ENCODE measurements at places on chromosomes 7 and 10.

DNA sequence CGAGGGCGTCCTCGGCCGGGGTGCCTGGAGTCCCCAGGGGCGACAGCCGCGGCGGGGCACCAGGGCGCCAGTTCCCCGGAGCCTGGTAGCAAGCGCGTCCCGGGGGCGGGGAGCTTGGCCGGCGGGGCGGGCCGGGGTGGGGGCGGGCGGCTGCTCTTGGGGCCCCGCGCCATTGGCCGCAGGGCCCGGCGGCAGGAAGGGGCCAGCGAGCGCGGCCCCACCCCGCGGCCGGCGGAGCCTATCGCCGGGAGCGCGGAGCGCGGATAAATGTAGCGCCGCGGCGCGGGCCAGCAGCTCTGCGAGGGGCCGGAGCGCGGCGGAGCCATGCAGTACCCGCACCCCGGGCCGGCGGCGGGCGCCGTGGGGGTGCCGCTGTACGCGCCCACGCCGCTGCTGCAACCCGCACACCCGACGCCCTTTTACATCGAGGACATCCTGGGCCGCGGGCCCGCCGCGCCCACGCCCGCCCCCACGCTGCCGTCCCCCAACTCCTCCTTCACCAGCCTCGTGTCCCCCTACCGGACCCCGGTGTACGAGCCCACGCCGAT, at the start of gene HHEX:
TSS of gene HHEX (plus strand) at position 293 of the 548 bp plus-strand sequence. CDS start at position 325, 32 bp downstream.
- no peak for DNase-seq

DNA sequence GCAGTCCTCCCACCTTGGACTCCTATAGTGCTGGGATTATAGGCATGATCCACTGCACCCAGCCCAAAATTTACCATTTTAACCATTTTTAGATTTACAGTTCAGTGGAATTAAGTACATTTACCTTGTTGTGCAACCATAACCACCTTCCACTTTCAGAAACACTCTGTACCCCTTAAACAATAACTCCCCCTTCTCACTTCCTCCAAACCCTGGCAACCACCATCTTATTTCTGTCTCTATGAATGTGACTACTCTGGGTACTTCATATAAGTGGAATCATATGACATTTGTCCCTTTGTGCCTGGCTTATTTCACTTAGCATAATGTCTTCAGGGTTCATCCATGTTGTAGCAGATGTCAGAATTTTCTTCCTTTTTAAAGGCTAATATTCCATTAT, 33.6 kb downstream of the SUFU start:
- no peak for DNase-seq

- DNase-seq: no peak
Measured at GRCh38 chr7:15848901-15849300, 162.4 kb upstream of the MEOX2 start.

DNA sequence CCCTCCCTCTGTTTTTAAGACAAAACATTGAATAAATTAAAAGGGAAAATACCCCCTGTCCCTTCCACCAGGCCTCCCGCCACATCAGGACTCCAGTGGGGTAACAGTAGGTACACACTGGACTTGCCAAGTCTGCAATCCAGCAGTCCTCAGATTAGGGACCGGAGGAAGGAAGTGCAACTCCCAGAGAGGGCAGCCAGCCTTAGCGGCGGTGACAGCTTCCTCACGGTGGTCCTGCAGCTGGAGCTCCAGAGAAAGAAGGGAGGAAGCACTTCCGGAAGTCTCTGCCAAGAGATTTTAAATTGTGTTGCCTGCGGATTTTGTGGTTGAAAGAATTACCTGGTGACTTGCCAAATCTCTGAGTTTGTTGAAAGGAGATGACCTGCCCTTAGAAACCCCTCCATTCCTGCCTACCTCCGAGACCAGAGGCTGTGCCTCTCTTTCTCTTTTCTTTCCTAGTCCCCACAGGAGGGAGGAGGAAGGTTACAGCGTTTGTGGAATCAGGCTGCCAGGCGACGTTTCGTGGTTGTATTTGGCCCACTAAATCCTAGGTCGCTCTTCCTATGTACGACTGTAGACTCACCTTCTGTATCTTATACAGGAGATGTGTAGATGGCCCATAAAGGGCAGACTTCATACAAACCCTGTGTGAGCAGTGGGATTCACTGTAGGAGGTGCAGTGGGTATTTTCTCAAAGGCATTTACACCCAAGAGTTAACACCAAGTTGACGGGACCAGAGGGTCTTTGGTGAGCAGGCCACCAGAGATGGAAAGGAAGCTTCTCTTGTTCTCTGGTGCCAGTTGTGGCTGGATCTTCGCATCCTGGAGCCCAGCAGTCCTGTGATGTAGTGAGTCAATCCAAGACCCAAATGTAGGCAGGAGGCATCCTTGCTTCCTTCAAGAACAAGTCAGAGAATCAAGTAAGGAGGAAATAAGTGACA, 77.9 kb downstream of the INSIG1 start:
- no peak for DNase-seq

GRCh38 chr7:132347123-132347522, 229.1 kb downstream of the PLXNA4 start:
- DNase-seq: no peak

- DNase-seq: peak; percentile 55
Measured at GRCh38 chr7:81638198-81638597, 131.6 kb downstream of the HGF start.

DNA sequence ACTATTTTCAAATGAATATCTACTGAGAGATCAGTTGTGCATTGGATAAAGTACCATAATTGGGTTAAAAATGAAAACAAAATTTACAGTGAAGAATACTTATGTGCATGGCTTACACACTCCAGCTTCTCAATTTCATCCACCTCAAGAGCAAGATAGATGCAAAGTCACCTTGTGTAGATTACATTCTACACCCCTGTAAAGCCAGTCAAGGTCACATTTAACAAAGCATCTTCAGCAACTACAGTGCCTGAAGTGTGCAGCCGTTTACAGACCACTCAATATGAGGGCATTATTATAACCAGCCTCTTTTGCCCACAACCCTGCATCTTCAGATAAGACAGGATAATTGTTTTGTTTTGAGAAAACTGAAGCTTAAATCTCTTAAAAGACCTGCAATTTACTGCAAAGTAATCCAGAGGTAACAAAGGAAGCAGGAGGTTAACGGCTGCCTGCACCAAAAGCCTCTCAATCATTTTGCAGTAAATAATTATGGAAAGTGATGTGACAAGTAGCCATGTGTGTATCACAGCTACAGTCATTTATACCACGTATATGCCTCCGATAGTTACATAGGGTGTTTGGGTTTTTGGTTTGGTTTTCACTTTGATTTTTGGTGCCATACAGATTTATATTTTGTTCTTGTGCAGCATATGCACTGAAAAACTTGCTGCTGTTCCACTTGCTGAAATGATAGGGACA, 4.9 kb downstream of the PURB start:
- DNase-seq: no peak

DNA sequence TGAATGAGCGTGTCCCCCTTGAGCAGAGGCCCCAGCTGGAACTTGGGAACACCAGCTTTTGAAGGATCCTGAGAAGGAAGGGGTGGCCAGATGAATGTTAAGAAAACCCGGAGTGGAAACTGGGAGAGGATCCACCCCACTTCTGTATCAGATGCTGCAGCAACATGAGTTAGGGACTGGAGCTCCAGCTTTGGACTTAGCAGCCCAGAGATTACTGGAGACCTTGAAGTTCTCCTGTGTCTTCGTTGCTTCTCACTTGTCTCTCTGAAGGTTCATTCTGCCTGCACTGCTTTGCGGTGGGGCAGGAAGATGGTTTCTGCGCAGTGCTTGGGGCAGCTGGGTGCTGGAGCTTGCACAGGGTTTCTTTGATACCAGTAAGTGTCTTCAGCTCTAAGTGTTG, 9.3 kb downstream of the TMEM248 start:
- no peak for DNase-seq

DNA sequence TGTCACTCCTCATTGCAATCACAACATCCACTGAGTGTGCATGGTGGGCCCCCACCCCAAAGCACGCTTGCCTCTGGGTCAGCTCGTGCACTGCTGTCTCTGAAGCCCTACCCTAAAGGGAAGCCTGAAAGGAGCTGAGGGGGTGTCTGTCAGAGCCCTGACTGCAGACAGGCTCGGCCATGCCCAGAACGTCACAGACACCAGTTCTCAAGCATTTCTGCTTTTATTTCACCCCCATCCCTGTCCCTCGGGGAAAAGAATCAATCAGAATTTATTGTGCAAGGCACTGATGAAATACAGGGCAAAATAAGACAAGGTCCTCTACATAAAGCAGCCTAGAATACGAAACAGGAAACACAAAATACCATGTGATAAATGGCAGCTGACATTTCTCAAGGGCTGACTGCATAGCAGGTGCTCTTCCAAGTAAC, 231.8 kb downstream of the WDR37 start:
- DNase-seq: no peak

DNA sequence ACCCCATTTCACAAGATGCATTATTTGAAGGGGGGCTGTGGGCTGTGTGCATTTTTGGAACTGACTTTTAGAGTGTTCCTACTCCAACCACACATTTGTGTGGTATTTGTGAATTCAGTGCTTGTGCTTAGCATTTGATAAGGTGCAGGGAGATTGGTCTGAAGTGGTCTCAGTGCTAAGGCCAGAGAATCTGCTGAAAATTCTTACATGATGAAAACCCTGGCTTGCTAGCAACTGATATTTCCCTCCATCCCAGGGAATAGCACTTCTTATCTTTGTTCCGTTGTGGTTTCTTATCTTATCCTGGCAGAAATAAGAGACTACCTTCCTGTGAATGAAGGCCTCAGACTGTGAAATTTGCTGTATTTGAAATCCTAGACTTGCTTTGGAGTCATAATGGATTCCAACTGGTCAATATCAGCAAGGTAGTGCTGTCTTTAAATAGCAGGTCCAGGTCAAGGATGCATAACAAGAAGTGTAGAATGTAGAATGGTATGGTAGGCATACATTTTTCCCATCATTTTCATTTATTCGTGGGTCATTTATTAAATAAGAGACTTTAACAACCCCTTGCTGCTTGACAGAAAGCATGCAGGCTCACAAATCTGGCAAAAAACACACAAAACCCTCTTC, 986.9 kb downstream of the REEP3 start:
- no peak for DNase-seq

DNA sequence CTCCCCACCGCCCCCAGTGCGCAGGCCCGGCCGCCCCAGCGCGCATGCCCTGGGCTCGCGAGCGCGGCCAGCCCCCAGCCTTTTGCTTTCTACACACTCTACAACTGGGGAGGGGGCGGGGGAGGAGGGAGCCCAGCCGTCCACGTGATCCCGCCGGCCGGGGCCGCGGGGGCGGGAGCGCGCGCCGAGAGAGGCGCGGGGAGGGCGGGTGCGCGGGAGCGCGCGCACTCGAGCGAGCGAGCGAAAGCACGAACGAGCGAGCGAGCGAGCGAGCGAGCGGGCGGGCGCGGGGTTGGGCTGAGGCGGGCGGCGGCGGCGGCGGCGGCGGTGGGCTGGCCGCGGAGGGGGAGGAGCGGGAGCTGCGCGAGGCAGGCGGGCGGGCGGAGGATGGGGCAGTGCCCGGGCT, at the start of gene AUTS2:
TSS of gene AUTS2 (plus strand) at position 395 of the 406 bp plus-strand sequence. CDS start 1,179 bp downstream, outside the sequence.
- DNase-seq: peak; percentile 4

GRCh38 chr7:152574892-152575548, 100.9 kb downstream of the XRCC2 start:
- no peak for DNase-seq

- DNase-seq: no peak
Measured at GRCh38 chr7:15778191-15778590, 91.7 kb upstream of the MEOX2 start.

DNA sequence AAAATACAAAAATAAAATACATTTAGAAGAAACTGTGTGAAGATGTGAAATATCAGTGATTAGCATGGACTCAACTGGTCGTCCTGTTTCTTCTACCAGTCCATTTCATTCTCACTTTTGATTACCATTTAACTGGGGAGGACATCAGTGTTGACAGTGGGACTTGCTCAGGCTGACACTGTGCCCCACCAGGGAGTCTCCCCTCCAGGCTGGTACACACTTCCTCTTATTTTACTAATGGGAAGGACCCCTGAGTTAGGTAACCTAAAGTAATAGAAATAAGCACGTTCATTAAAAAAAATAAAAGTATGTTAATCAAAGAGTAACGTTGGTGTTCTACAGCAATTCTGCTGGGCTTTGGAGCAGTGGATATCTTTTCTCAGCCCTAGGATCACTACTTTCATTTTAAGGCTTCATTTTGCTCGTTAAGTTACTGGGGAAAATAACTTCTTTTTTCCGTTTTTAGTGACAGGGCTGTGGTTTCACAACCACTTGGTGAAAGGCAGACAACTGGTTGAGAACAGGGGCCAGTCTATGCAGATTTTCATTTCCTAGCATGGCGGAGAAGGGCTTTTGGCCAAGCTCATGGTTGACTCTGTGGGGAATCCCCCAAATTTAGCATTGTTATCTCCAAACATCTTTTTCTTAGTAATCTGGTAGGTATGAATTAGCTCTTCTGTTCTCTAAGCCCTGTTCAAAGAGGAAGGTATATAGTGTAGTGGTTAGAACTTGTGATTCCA, 2.1 kb downstream of the SNX10 start:
- DNase-seq: no peak

DNA sequence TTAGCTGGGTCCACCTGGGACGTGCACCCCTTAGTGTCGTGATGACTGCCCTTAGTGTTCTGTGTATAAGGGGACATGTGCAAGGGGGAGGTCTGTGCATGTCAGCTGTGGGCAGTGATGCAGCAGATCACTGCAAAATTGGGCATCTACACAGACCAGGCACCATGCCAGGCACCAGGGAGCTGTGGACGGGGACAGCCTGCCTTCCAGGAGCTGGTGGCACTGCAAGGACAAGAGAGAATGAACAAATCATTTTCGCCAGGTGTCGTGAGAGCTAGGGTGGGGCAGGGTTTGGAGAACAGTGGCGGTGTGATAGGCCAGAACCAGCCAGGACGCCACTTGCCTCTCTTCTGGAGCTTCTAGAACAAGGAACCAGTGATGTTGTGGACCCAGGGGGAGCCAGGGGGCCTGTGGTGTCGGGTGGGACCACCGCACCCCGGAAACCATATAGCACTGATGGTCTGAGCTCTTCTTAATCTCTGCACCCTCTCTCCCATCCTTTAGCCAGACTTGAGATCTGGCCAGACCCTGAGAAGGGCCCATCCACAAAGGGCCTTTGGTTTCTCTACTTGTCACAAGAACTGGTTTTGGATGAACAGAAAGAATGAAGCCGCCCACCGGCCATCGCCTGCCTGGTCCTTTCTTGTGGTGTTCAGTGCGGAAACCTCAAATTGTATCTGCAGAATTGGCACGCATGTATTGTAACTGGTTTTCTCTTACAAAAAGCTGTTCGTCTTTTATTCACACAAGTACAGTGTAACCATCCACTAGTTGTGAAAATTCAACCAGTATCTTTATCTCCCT, 30.7 kb downstream of the PRF1 start:
- DNase-seq: no peak

- DNase-seq: no peak
Measured at GRCh38 chr10:99520847-99521764, 11.6 kb upstream of the NKX2-3 start.

DNA sequence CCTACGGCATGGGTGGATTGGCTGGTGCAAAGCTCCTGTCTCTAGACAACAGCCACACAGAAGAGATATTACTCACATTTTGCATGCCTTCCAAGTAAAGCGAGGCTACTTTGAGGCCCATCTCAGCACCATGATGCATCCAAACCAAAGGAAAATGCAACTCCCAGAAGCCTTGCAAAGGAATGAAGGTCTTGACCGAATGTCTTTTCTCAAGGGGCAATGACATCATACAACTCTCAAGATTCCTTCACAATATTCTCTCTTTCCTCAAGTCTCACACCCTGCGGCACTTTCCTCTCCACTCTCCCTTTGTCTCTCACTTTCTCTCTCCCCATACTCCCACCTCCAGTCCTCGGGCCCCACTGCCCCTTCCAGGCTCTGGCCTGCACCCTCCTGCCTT, 44.8 kb upstream of the CPXM2 start:
- no peak for DNase-seq

GRCh38 chr10:76969366-76969948, 668.2 kb downstream of the KCNMA1 start:
- no peak for DNase-seq

GRCh38 chr7:137948083-137948844, 53.6 kb downstream of the CREB3L2 start:
- DNase-seq: no peak
